ENCODE measurements at places on chromosomes 16 and 17. TPM values are rescaled to one million over a fixed set of nuclear protein-coding genes. Genes with fewer than 3 reads are reported as not detected.

GRCh38 chr16:68843482-68844210 lies at the start of gene TANGO6:
TANGO6 (plus strand) TSS chr16:68843531; CDS start chr16:68843618, 87 bp downstream.
- DNase-seq = peak; percentile 92

- peak; percentile 32 for DNase-seq
These were observed 11.4 kb downstream of the CCR7 start for GRCh38 chr17:40553694-40554534.

GRCh38 chr16:10622036-10622921 lies 41.9 kb upstream of the EMP2 start:
- no peak for DNase-seq

CHST5 gene
- not detected for total RNA-seq

KRT12 gene
- not detected for total RNA-seq

DNA sequence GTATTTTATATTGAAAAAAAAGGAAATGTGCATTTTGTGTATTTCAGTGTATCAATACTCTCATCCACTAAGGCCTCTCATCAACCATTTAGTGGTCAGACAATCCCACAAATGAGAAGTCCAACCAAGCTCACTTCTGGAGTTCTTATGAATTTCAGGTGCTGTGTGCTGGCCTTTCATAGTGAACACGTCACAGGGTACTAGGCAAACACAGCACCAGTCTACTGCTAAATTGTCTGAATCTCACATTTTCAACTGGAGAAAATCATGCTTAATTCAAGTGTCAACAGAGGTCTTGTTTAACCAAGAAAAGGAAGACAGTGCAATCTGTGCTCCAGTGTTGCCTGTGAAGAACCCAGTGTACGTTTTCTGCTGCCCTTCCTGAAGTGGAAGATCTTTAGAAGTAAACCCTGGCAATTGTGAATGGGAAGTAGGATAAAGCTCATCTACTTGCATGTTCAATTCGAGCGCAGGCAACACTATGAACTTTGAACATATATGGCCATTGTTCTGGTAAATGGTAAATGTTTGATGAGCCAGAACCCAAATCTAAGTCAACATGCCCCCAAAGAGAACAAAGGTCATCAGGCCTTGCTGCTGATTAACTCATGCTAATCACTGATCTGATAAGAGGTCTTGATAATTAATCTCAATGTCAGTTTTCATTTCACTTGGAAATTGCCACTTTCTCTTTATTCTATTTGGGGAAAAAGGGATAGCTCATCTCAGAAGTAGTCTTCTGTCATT lies 439.2 kb upstream of the SOX9 start:
- DNase-seq = no peak

DYNLRB2 gene
- not detected for total RNA-seq
